Activated CD8-positive, alpha-beta T cell treated with anti-CD3 and anti-CD28 coated beads, Interleukin-2, amount 10 ng/mL, durations not matched to agents 7 days and 5 days (primary cell): ENCODE measurements at places on chromosomes 16 and 17. TPM values are rescaled to one million over a fixed set of nuclear protein-coding genes. Genes with fewer than 3 reads are reported as not detected.

GRCh38 chr16:58243528-58244004, 45.7 kb upstream of the CSNK2A2 start:
- peaks cover 33% of the 10 kb centered on the region for H3K27me3 ChIP-seq
- H3K27ac ChIP-seq = no peak overlapping the region
- DNase-seq = no peak
- no peak overlapping the region for H3K4me3 ChIP-seq
- peaks cover 7% of the 10 kb centered on the region for H3K4me1 ChIP-seq
- no peaks in the 10 kb centered on the region for H3K36me3 ChIP-seq

GRCh38 chr17:8632061-8632460, 1.5 kb upstream of the MYH10 start:
- DNase-seq = no peak
- no peak overlapping the region for H3K27ac ChIP-seq
- no peak overlapping the region for H3K4me3 ChIP-seq
- H3K36me3 ChIP-seq = no peaks in the 10 kb centered on the region

MXRA7 gene
- 12.4 TPM for total RNA-seq

GRCh38 chr17:49387498-49388289, 25.6 kb upstream of the ZNF652 start:
- no peaks in the 10 kb centered on the region for H3K27me3 ChIP-seq
- H3K27ac ChIP-seq = peak overlapping the region; percentile 98
- peaks cover 60% of the 10 kb centered on the region for H3K4me1 ChIP-seq

- no peaks in the 10 kb centered on the region for H3K36me3 ChIP-seq
- DNase-seq = no peak
- peaks cover 23% of the 10 kb centered on the region for H3K27me3 ChIP-seq
- no peak overlapping the region for H3K27ac ChIP-seq
- peaks cover 17% of the 10 kb centered on the region for H3K4me1 ChIP-seq
Measured at GRCh38 chr17:57051886-57052361, 33.1 kb upstream of the AKAP1 start.

DNA sequence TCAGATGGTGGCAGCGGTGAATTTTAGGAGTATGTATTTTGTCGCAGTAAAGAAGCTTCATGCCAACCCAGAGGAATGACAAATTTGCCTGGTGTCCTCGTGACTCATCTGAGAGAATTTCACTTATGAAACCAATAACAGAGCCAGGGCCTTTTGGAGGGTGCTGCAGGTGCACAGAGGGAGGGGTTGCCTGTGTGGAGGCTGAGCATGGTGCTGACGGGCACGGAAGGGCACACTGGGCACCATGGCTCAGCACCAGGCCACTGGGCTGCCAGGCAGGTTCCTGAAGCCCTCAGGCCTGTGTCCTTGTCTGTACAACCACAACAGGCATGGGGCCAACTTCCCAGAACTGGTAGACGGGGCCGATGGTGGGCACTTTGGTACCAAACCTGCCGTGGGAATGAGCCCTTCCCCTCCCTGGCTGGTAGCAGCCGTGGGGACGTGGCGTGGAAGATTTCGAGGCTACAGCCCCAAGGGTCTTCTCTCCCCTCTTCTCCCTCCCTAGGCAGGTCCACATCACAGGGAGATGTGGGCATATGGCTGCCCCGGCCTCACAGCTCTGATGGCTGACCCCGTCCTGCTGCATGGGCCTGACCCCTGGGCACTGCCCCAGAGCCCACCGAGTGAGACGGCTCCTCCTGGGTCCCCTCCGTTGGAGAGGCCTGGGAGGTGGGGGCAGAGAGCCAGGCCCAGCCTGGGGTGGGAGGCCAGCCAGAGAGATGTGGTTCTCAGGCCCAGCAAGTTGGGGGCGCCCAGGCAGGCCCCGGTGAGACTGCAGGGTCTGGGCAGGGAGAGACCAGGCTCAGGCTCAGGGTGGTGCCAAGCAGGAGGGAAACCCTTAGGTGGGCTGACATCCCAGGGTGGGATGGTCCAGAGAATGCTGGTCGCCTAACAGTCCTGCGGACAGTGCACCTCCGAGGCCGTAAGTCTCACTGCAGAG, 30.2 kb upstream of the ZNF469 start:
- H3K36me3 ChIP-seq = no peaks in the 10 kb centered on the region
- DNase-seq = no peak
- peaks cover 8% of the 10 kb centered on the region for H3K4me1 ChIP-seq
- H3K4me3 ChIP-seq = no peak overlapping the region

DNA sequence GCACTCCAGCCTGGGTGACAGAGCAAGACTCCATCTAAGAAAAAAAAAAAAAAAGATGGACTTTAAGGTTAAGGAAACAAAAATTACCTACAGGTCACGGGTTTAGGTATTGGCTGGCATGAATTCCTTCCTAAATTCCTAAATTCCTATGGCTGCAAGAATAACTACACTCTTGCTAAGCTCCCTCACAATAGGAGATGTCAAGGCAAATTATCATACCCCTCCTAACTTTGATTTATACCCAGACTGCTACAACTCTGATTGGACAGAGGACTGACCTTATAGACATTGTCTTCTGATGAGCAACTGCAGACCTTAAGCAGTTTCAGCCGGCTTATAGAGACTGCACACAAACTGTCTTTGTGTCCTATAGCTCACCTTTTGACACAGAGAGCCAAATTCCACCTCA, 25.1 kb upstream of the TMC7 start:
- no peak overlapping the region for H3K4me3 ChIP-seq
- DNase-seq = no peak
- peaks cover 7% of the 10 kb centered on the region for H3K27me3 ChIP-seq
- H3K27ac ChIP-seq = no peak overlapping the region
- H3K36me3 ChIP-seq = no peaks in the 10 kb centered on the region

TBC1D3 gene
- not detected for total RNA-seq

GRCh38 chr17:339193-340061, 13.2 kb downstream of the RPH3AL start:
- H3K4me3 ChIP-seq = no peak overlapping the region
- peaks cover 13% of the 10 kb centered on the region for H3K27me3 ChIP-seq
- H3K36me3 ChIP-seq = no peaks in the 10 kb centered on the region
- no peak for DNase-seq

DNA sequence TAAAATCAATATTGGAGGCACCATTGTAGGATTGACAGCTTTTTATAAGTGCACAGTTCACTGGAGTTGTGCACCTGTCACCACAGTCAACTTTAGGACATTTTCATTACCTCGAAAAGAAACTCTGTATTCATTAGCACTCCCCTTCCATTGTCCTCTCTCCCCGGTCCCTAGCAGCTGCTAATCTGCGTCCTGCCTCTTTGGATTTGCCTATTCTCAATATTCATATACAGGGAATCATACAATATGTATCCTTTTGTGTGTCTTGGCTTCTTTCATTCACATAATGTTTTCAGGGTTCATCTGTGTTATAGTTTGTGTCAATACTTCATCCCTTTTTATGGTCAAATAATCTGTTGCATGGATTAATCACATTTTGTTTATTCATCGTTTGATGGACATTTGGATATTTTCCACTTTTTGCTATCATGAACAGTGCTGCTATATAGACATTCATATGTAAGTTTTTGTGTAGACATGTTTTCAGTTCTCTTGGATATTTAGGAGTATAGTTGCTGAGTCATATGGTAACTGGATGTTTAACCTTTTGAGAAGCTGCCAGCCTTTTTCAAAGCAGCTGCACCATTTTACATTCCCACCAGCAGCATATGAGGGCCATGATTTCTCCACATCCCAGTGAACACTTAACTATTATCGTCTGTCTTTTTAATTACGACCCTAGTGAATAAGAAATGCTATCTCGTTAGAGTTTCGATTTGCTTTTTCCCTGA, 9.8 kb downstream of the DNAJA3 start:
- no peaks in the 10 kb centered on the region for H3K27me3 ChIP-seq
- H3K27ac ChIP-seq = no peak overlapping the region
- no peak for DNase-seq

FA2H gene
- total RNA-seq = not detected

DNA sequence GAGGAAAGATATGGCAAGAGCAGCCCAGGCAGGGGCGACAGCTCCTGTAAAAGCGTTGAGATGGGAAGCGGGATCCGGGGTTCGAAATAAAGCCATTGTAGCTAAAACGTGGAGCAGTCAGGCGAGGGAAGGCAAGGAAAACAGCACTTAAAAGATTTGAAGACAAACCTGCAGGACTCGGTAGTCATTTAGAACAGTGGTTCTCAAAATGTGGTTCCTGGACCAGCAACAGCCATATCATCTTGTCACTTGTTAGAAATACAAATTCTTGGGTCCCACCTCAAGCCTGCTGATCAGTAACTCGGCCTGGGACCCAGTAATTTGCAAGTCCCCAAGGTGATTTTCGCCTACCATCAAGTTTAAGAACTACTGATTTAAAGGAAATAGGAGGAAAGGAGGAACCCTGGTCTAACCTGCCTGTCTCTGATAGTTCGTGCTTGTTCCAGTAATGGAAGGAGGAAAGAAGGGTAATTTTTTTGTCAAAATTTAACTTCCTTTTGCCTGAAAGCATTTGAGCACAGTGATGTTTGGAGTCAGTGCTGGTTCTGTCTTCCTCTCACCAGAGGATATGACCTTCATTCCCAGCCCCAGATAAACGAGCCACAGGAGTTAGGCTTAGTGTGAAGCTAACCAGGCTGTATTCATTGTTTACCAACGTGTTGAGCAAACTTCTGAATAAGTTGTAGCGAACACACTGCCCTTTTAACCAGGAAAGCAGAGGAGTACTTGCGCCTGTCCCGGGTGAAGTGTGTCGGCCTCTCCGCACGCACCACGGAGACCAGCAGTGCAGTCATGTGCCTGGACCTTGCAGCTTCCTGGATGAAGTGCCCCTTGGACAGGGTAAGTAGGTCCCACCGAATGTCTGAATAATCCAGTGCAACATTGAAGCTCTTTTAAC, 1.1 kb downstream of the ORC6 start:
- no peak overlapping the region for H3K4me3 ChIP-seq
- no peak for DNase-seq
- H3K27ac ChIP-seq = peak overlapping the region; percentile 9
- H3K27me3 ChIP-seq = no peaks in the 10 kb centered on the region

TBC1D3B gene
- total RNA-seq = 6.7 TPM

GRCh38 chr16:19746561-19746960, 28.5 kb downstream of the IQCK start:
- no peak overlapping the region for H3K27ac ChIP-seq
- DNase-seq = no peak
- no peak overlapping the region for H3K4me3 ChIP-seq
- no peaks in the 10 kb centered on the region for H3K36me3 ChIP-seq
- no peaks in the 10 kb centered on the region for H3K4me1 ChIP-seq

GRCh38 chr16:75913958-75914357, 187.7 kb upstream of the CPHXL start:
- no peak for DNase-seq
- no peaks in the 10 kb centered on the region for H3K36me3 ChIP-seq
- no peak overlapping the region for H3K4me3 ChIP-seq
- H3K27me3 ChIP-seq = no peaks in the 10 kb centered on the region
- no peak overlapping the region for H3K27ac ChIP-seq

DOC2B gene
- total RNA-seq = not detected

DNA sequence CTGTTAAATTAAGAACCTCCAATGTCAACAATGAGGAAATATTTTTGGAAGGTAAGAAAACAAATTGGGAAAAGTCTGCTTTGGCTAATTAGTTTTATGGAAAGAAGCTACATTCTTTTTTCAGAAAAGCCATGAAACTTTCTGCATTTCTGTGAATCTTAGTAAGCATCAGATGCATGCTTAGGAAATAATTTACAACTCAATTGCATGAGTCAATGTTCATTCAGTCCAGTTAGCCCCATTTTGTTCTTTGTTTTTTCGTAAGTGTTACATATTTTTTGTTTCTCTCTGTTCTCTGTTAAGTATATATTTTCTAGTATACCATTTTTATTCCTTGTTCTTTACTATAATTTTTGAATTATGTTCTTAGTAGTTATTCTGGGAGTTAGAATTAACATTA, 195.2 kb upstream of the KIF2B start:
- H3K4me3 ChIP-seq = no peak overlapping the region
- no peaks in the 10 kb centered on the region for H3K36me3 ChIP-seq
- DNase-seq = no peak
- H3K27me3 ChIP-seq = no peaks in the 10 kb centered on the region

- no peak for DNase-seq
- H3K27me3 ChIP-seq = peaks cover 14% of the 10 kb centered on the region
- no peak overlapping the region for H3K27ac ChIP-seq
- H3K36me3 ChIP-seq = no peaks in the 10 kb centered on the region
- H3K4me1 ChIP-seq = no peaks in the 10 kb centered on the region
- H3K4me3 ChIP-seq = no peak overlapping the region
Measured at GRCh38 chr16:17557949-17558348, 87.2 kb upstream of the XYLT1 start.
